Kidney epithelial cell (primary cell): ENCODE measurements at places on chromosomes 5 and 9. TPM values are rescaled to one million over a fixed set of nuclear protein-coding genes. Genes with fewer than 3 reads are reported as not detected.
A peak's percentile ranks its signal among the peaks of the same experiment; 100 is the strongest.

Gene CSF1R
- total RNA-seq, result 0.41 and 0.75 TPM in 2 replicates

Gene CLTA
- 482 and 576 TPM in 2 replicates for total RNA-seq

DNA sequence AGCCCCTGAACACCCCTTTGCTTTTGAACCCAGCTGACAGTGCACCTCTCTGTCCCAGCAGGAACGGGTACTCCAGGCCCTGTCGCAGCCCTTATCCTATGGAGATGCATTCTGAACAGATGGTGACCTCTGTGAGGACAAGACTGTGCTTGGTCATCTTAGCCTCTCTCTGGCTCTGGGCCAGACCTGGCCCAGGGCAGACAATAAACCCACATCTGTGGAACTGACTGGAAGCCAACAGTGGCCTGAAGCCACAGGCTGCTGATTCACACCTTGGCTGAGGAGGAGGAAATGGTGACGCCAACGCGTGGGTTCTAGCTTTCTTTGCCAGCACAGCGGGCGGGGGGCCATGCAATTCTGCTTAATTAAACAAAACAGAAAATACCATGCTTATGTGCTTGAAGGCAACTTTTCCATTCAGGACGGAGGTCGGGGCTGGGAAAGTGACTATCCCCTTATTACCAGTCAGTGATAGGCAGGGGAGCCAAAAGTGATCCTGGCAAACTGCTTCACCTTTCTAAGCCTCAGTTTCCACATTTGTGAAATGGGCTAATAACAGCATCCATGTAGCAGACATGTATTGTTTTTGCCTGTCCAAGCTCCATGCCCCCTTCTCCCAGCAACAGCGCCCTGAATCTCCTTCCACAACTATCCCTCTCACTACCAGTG lies 10.8 kb downstream of the SH3PXD2B start:
- DNase-seq, result peak; percentile 84

GRCh38 chr5:152349683-152350526 lies 55.2 kb downstream of the NMUR2 start:
- DNase-seq, result no peak

- DNase-seq, result no peak
Observed at GRCh38 chr5:177362610-177363507, 5.1 kb downstream of the RGS14 start.
